ENCODE measurements at places on chromosomes 2 and 18. TPM values are rescaled to one million over a fixed set of nuclear protein-coding genes. Genes with fewer than 3 reads are reported as not detected.

- no peak for DNase-seq
Observed at GRCh38 chr2:220296174-220296573, 668.7 kb downstream of the SLC4A3 start.

DNA sequence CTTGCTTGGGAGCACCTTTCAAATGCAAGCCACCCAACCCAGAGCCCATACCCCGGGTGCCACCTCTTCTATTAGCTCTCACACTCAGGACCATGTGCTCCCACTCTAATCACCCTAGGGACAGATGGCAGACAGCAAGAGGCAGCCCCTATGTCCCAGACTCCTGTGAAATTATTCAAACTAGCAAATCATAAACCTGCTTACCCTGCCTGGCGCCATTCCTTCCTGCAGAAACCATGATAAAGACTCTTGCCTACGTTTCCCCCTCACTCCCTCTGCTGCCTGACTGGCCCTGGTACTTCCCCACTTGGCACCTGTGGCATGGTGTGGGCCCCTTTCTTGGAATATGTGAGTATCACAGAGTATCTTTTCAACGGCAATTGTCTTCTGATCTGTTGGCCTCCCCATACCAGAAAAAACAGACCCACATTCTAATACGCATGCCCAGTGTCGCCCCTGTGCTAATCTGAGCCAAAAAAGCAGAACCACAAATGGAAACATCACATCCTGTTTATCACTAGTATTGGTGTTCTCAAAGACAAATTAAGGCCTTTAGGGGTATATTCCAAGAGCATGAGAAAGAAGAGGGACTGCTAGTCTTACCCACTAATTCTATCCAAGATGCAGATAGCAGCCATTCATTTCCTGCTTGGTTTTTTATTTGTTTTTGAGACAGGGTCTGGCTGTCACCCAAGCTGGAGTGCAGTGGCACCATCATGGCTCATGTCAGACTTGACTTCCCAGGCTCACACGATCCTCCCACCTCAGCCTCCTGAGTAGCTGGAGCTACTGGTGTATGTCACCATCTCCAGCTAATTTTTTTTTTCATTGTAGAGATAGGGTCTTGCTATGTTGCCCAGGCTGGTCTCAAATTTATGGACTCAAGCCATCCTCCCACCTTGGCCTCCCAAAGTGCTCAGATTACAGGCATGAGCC lies 44.1 kb upstream of the TTC39C start:
- DNase-seq = no peak

DNA sequence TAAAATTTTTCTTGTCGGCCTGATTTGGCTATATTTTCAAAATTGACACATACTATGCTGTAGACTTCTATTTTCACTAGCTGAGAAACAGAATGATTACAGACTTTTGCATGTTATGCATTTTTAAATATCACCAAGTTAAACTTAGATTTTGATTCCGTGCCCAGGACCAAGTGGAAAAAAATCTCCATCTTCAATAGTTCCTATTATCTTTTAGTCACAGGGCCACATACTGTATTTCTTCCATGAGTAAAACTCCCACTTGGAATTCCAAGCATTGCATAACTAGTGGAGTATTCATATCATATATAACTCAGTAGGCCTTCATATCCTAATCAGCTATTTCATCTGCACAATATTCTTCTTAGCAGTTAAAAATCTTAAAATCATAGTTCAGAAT lies 470.9 kb downstream of the ARHGAP15 start:
- DNase-seq = no peak

- DNase-seq = no peak
Observed at GRCh38 chr2:98457045-98457696, 12.5 kb downstream of the INPP4A start.

GRCh38 chr2:233544200-233544610 lies 22.4 kb downstream of the USP40 start:
- no peak for DNase-seq

DNA sequence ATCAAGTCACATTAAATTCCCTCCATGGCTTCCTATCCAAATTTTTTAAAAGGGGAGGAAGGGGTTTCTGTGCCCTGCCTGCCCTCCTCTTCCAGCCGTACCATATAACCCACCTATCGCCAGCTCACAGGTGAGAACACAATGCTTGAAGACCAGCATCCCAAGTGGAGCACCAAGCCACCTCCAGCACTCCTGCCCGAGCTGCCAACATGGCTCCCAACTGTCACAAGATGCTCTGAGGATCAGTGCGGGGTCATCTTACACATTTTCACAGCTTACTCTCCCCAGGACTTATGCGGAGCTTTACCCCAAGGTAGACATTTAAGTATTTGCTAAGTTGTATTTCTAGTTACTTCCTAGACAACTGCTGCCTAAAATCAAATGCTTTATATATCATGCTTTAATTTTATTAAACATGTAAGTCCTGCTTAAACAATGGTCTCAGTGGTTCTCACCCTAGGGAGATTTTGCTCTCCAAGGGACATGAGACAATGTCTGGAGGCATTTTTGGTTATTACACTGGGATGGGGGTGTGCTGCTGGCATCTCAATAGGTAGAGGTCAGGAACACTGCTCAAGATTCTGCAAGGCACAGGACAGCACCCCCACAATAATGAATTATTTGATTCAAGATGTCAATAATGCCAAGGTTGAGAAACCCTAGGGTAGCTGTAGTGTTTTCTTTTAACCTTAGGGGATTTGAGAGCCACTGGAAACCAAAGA lies 45.8 kb downstream of the SF3B1 start:
- DNase-seq = no peak

GRCh38 chr2:101367508-101367907 lies 19.8 kb downstream of the CREG2 start:
- no peak for DNase-seq

GRCh38 chr2:145141981-145142380 lies 622.1 kb upstream of the ZEB2 start:
- no peak for DNase-seq

GRCh38 chr2:147659051-147659450 lies 185.8 kb upstream of the ACVR2A start:
- no peak for DNase-seq

DNA sequence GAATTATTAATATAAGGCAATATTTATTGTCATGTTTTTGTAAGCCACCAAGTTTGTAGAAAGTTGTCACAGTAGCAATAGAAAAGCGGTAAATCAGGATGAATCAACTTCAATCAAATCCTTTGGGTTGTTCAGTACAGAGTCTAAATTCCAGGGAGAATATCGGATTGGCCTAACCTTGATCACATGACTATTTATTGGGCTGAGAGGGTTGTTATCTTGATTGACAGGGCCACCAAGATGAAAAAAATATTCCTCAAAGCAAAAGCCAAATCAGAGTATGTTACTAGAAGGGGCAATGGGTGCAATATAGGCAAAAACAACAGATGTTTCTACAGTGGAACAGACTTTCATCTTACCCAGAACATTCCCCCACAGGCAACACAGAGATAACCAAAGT lies 270.0 kb downstream of the METTL4 start:
- DNase-seq = no peak

SLC11A1 gene
- 15.1 TPM for total RNA-seq

INHA gene
- 0.37 TPM for total RNA-seq

LRP2 gene
- total RNA-seq = 13.6 TPM

NPPC gene
- total RNA-seq = not detected

SLC14A1 gene
- total RNA-seq = 96.9 TPM

GPR45 gene
- total RNA-seq = not detected

GNLY gene
- total RNA-seq = 0.95 TPM

PSMA8 gene
- not detected for total RNA-seq

LRRC30 gene
- not detected for total RNA-seq

KCNIP3 gene
- 24.3 TPM for total RNA-seq

FARSB gene
- 12.1 TPM for total RNA-seq

IL1RL2 gene
- total RNA-seq = 2.3 TPM
